ENCODE measurements at places on chromosomes 4 and X. TPM values are rescaled to one million over a fixed set of nuclear protein-coding genes. Genes with fewer than 3 reads are reported as not detected.

The OCRL gene
- 16.9 TPM for total RNA-seq

The MTM1 gene
- 10.4 TPM for total RNA-seq

The ARSD gene
- total RNA-seq: 30.4 TPM

The PROM1 gene
- total RNA-seq: under 0.01 TPM

The CT47B1 gene
- not detected for total RNA-seq

The RASGEF1B gene
- 0.16 TPM for total RNA-seq

The PPP2R2C gene
- total RNA-seq: 0.24 TPM

The LGI2 gene
- total RNA-seq: not detected

The FHDC1 gene
- total RNA-seq: 0.65 TPM

The TBX22 gene
- not detected for total RNA-seq

The HSFX2 gene
- total RNA-seq: not detected

The SGCB gene
- total RNA-seq: 38.7 TPM

The MAGED4 gene
- 57.8 TPM for total RNA-seq

The NPY2R gene
- not detected for total RNA-seq

The GUCY1A1 gene
- total RNA-seq: 0.49 TPM

The LRIT3 gene
- total RNA-seq: under 0.01 TPM

The UGT2B17 gene
- total RNA-seq: not detected

The SLC38A5 gene
- 34.4 TPM for total RNA-seq

The GYG2 gene
- total RNA-seq: 0.61 TPM

The AFM gene
- total RNA-seq: not detected

The SSX2 gene
- total RNA-seq: not detected

The RRAGB gene
- 18.7 TPM for total RNA-seq

The PABPC1L2B gene
- not detected for total RNA-seq

The GAGE10 gene
- not detected for total RNA-seq

The STBD1 gene
- total RNA-seq: 6.8 TPM

The ADH1B gene
- 43.5 TPM for total RNA-seq

The FGFR3 gene
- total RNA-seq: 0.12 TPM

The RAB40A gene
- total RNA-seq: 0.32 TPM

The EDNRA gene
- total RNA-seq: 36.5 TPM

The P2RY8 gene
- not detected for total RNA-seq
